Left colon (tissue), 2 donors: ENCODE measurements at places on chromosomes 2 and 18. TPM values are rescaled to one million over a fixed set of nuclear protein-coding genes. Genes with fewer than 3 reads are reported as not detected.

TUBA4B gene
- not detected for total RNA-seq

STARD6 gene
- not detected for total RNA-seq

D2HGDH gene
- 72.8 TPM for total RNA-seq

MAP3K19 gene
- not detected for total RNA-seq

SP140 gene
- 1.1 TPM for total RNA-seq

TXNDC2 gene
- total RNA-seq, result not detected

CNTNAP5 gene
- 0.08 TPM for total RNA-seq

KRTCAP3 gene
- total RNA-seq, result 90.0 TPM

RAB17 gene
- 51.3 TPM for total RNA-seq

AQP12B gene
- total RNA-seq, result 2.4 TPM

MYOM1 gene
- 3.5 TPM for total RNA-seq

SLC8A1 gene
- 22.6 TPM for total RNA-seq
